Immature natural killer cell (primary cell): ENCODE measurements at places on chromosomes 5 and 9. TPM values are rescaled to one million over a fixed set of nuclear protein-coding genes. Genes with fewer than 3 reads are reported as not detected.

- DNase-seq = no peak
Measured at GRCh38 chr5:53130266-53130665, 20.7 kb upstream of the MOCS2 start.

DNA sequence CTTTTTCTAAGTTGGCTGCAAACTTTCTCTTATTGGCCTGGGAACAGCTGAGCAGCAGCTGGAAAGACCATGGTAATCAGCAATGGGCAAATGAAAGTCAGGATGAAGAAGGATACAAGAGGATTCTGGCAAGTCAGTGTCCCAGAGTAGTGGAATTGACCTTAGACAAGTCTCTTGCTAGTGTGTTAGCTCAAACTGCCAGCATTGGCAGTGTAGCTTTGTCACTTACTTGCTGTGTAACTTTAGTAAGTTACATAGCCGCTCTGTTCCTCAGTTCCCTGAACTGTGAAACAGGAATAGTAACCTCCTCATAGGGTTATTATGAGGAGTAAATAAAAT, 3.6 kb downstream of the ALDH1A1 start:
- no peak for DNase-seq

Gene GPR150
- polyA plus RNA-seq = 1.9 TPM

Gene PCDHA4
- not detected for polyA plus RNA-seq

DNA sequence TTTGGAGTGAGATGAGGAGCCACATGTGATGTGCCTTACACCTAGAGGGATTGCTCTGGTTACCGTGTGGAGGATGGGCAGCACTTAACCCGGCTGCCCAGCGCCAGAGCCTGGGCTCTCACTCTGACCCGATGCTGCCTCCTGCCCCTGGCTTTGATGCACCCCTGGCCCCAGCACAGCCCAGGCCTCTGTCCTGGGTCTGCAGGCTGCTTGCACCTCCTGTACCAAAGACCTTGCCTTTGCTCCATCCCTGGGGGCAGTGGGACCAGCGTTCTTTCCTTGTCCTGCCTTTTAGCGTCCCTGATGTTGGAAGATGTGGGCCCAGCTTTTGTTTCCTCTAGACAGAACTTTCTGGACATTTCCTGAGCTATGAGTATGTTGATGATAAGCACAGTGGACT, 40.4 kb downstream of the FGF18 start:
- DNase-seq = no peak
